Memory B cell (primary cell): ENCODE measurements at places on chromosomes 12 and 14.
A peak's percentile ranks its signal among the peaks of the same experiment; 100 is the strongest.

GRCh38 chr12:86774841-86775388 lies 518.7 kb upstream of the MGAT4C start:
- H3K4me3 ChIP-seq = no peak overlapping the region
- H3K27me3 ChIP-seq = no peaks in the 10 kb centered on the region
- no peaks in the 10 kb centered on the region for H3K36me3 ChIP-seq
- no peaks in the 10 kb centered on the region for H3K4me1 ChIP-seq

DNA sequence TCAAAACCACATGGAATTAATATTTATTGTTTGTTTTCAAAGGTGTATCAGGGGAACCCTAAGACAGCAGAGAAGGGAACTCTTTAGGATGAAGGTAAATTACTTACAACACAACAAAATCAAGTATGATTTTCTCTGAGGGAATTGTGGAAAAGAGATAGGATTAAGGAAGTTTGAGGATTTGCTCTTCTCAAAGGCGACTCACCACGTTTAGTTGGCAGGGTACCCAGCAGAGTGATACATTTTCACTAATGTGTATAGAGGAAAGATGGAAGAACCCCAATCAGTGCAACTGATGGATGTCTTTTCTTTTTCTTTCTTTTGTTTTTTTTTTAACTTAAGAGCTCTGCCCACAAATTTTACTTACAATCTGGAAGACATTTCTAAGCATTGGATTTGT lies 499.2 kb downstream of the CCER1 start:
- no peaks in the 10 kb centered on the region for H3K4me1 ChIP-seq
- H3K36me3 ChIP-seq = no peaks in the 10 kb centered on the region
- H3K27ac ChIP-seq = no peak overlapping the region
- no peak for DNase-seq
- peaks cover 1% of the 10 kb centered on the region for H3K27me3 ChIP-seq

DNA sequence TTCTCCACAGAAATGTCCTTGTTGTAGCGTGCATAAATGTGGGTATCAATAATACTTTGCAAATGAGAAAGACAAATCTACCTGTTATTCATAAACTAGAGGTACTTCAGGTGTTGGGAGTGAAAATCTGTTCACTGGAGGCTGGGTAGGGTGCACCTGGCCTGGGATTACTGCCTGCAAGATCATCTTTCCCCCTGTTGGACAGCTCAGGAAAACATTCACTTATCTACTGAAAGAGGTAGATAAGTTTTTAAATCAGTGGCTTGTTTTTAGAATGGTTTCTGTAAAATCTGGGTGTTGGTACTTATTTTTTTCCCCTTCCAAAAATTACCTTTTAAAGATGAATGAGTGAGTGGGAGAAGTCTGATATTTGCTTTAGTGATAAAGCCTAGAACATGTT lies 95.6 kb downstream of the DIP2B start:
- H3K27ac ChIP-seq = peak overlapping the region; percentile 73
- no peaks in the 10 kb centered on the region for H3K27me3 ChIP-seq
- H3K36me3 ChIP-seq = peaks cover 11% of the 10 kb centered on the region
- DNase-seq = no peak
- H3K4me3 ChIP-seq = no peak overlapping the region

DNA sequence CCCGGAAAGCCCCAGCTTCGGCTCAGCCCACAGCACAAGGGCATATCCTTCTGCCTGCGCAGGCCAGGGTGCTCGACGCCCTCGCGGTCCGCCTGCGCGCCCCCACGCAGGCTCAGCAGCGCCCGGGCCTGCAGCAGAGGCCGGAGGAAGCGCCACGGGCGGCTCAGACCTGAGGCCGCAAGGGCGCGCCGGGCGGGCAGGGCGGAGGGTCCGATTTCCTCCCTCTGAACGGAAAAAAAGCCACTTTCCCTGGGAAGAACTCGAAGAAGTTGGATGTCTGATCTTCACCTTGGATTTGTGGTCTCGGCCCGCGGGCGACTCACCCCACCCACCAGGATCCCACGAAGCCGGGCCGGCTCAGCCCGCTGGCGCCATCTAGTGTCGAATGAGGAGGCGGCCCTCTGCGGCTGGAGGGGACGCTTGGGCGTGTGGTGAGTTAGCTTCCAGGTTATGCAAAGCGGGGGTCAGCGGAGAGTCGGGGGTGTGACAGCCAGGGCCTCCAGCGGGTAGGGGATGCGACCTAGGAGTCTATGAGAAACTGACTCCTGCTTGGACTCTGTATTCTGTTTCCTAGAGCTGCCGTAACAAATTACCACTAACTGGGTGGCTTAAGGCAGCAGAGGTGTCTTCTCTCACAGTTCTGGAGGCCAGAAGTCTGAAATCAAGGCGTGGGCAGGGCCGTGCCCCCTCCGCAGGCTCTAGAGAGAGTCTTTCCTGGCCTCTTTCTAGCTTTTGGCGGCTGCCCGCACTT lies 40.0 kb upstream of the SRSF5 start:
- H3K4me1 ChIP-seq = peaks cover 6% of the 10 kb centered on the region
- H3K27ac ChIP-seq = no peak overlapping the region
- no peaks in the 10 kb centered on the region for H3K36me3 ChIP-seq
- H3K4me3 ChIP-seq = peak overlapping the region; percentile 59

DNA sequence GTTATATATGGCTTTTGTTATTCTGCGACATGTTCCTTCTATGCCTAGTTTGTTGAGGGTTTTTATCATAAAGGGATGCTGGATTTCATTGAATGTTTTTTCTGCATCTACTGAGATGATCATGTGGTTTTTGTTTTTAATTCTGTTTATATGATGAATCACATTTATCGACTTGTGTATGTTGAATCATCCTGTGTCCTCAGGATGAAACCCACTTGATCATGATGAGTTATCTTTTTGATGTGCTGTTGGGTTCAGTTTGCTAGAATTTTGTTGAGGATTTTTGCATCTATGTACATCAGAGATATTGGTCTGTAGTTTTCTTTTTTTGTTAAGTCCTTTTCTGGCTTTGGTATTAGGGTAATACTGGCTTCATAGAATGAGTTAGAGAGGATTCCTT lies 291.2 kb downstream of the AKAP6 start:
- no peak overlapping the region for H3K4me3 ChIP-seq
- DNase-seq = no peak
- H3K27ac ChIP-seq = no peak overlapping the region

GRCh38 chr12:121001841-121002483 lies 14.3 kb downstream of the C12orf43 start:
- H3K36me3 ChIP-seq = peaks cover 18% of the 10 kb centered on the region
- no peaks in the 10 kb centered on the region for H3K4me1 ChIP-seq
- no peak for DNase-seq
- H3K27ac ChIP-seq = no peak overlapping the region
- no peak overlapping the region for H3K4me3 ChIP-seq
